SW 1271 (cell line): ENCODE measurements at places on chromosomes 3 and 15.

DNA sequence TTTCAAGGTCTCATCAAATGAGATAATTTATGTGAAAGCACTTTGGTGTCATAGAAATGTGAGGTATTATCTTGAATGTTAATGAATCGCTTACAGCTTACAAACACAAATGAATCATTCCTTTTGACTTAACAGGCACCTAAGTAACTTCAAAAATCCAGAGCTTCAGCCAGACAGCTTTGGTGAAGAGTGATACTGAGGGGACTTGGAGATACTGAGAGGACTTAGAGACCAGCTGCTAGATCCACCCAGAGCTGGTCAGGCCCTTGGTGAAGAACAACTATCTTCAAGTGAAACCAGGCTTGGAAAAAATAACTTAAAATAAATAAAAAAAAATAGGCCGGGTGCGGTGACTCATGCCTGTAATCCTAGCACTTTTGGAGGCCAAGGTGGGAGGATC is 16.2 kb upstream of the ZFYVE19 start:
- no peak for DNase-seq

- DNase-seq: peak; percentile 53
These were observed 10.7 kb downstream of the IGF1R start for GRCh38 chr15:98658831-98659699.

GRCh38 chr3:123137001-123137400 is 64.7 kb upstream of the SEC22A start:
- DNase-seq: no peak

DNA sequence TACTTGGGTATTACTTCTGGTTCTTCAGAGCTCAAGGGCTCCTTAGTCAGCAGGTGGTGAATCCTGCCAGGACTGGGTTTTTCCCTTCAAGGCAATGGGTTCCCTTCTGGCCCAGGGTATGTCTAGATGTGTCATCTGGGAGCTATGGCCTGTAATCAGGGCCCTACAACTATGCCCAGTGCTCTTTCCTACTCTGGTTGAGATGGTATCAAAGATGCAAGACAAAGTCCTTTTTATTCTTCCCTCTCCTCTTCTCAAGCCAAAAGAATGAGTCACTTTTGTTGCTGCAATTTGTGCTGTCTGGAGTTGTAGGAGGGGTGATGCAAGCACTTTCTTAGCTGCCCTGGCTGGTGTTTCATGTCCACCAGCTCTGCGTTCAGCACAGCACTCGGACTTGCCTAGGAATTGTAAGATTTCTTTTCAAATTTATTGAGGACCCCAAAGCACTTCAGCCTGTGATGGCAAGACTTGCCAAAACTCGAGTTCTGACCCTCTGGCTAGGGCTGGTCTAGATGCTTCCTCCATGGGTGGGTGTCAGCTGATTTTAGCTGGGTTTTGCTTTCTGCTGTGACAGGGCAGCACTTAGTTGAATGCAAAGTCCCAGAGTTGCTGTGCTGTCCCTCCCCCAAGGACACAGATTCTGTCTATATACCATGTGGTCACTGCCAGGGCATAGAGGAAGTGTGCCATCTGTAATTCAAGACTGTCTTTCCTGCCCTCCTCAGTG is 129.2 kb upstream of the CBLB start:
- DNase-seq: peak; percentile 38

GRCh38 chr15:69076756-69077155 is 62.3 kb downstream of the NOX5 start:
- DNase-seq: no peak

DNA sequence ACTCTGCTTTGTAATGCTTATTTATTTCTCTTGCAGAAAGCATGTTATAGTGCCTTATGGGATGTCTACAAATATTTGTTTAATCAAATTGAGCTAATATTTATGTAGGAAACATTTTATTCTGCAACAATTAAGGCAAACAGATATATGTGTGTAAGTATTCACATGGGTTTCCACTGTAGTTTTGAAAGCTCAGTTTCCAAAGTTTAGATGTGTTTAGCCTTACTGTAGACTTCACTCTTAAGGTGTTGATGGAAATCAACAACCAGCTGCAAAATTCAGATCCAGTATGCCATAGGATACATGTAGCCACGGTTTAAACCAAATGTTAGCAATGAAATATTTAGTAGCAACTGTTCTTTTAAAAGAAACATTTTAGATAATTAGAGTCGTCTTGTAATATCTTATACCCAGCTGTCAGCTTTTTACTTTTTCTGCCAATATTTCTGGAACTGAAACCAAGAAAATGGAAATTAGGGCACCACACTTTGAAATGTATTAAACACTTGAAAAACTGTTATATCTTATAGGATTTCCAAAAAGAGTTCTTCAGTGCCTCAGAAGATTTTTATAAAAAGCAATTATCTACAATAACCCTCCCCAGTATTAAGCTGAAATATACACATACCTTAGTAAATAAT is 18.5 kb downstream of the PIK3CA start:
- no peak for DNase-seq

GRCh38 chr3:37064747-37065146 is 71.4 kb downstream of the MLH1 start:
- no peak for DNase-seq

DNA sequence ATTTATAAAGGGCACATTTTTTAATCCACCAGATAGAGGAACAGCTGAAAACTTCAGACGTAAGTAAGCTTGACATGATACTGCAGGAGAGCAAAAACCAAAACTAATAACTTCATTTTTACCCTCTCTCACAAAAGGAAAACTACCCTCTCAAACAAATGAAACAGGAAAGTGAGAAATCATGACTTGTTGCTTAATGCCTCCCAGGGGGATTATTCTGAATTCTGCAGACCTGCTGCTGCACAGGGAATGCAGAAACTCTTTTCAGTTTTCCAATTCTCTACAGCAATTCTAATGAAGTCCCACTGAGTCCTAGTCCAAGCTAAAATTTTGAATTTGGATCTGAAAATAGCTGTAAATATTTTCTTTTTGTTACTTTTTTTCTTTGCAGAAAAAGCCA is 637.1 kb upstream of the CCDC54 start:
- DNase-seq: no peak

DNA sequence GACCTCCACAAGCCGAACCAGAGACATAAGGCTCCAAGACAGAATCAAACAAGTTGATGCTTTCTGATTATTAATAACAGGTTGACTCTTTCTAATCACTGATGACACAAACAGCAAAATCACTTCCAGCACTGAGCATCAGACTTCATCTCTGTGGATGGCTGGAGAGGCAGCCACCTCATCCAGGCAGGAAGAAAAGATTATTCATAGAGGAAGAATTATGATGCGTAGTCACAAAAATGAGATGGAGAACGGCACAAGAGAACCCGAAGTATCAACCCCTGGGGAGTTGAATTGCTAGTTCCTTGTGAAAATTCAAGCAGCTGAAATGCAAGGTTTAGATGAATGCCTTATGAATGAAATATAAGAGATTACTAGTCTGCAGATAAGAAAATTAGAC is 49.9 kb upstream of the LMCD1 start:
- no peak for DNase-seq

- no peak for DNase-seq
These were observed 235.8 kb upstream of the ALCAM start for GRCh38 chr3:105130911-105131310.

DNA sequence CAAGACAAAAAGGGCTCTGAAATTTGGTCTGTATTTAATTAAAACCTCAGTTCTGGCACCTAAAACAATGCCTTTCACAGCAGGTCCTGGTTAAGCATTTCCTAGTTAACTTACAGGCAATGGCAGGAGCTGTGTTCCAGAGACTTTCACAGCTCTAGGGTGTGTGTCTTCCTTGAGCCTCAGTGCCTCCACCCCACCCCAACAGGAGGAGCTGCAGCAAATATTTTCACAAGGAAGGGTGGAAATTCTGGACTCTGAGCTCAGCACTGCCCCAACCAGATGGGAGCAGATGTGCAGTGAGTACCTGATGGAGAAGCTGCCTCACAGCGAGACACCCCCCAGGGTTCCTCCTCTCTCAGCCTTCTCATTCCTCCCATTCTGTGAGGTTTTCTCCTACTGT is 106.3 kb upstream of the SPATA12 start:
- DNase-seq: no peak

- no peak for DNase-seq
These were observed 33.7 kb upstream of the IGF1R start for GRCh38 chr15:98614681-98615080.

DNA sequence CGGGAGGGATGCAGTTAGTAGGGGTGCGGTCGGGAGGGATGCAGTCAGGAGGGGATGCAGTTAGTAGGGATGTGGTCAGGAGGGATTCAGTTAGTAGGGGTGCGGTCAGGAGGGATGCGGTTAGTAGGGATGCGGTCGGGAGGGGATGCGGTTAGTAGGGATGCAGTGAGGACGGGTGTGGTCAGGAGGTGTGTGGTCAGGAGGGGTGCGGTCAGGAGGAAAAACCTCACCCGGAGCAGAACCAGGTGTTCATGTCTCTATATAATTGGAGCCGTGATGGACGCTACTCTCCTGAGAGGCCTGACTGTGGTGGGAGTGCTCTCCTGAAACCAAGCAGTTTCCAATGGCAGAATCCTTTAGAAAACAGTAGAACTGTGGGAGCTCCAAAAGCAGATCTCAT is 95.8 kb downstream of the BDH1 start:
- DNase-seq: no peak

DNA sequence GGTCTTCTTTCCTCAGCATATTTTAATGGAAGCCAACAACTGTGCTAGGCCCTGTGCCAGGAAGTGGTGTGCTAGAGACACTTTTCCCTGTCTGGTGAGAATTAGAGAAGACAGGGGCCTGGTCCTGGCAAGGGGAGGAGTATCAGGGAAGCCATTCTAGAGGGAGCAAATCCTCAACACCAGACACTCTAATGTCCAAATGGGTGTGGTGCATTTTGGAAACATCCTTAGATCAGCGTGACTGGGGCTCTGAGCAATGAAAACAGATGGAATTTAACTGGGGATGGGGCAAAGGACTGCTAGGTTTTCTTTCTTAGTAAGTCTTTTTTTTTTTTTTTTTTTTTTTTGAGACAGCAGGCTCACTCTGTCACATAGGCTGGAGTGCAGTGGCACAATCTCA is 7.7 kb upstream of the VPS18 start:
- no peak for DNase-seq

DNA sequence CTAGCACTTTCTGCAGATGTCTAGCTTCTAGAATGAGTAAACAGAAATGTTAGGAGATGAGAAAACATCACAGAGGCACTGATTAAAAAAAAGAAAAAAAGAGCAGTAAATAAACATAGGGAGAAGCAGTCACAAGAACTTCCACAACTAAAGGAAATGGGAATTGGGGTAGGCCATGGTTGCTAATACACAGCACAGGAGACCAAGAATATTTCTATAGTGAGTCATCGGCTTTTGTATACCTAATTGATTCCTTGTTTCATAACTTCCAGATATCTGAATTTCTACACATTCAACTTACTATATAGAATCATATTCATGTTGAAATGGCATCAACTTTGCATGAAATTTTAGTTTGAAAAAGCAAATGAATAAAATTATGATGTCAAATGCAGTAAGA is 47.3 kb upstream of the TCF12 start:
- peak; percentile 16 for DNase-seq

GRCh38 chr15:88014454-88015160 is 241.9 kb downstream of the NTRK3 start:
- DNase-seq: no peak

DNA sequence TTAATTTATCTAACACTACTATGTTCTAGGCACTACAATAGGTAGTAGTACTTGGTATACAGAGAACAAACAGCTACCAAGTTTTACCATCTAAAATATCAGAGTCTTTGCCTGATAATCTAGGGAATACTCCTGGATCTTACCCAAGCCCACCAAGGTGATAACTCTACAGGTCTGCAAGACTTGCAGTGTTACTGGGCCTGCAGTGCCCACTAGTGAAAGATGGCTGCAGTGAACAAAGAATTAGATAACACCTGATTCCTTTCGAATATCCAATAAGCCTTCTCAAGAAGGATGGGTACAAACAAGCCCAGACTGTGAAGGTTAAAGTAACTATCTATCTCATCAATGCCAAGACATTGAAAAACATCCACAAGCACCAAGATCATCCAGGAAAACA is 317.0 kb upstream of the DCBLD2 start:
- DNase-seq: no peak

DNA sequence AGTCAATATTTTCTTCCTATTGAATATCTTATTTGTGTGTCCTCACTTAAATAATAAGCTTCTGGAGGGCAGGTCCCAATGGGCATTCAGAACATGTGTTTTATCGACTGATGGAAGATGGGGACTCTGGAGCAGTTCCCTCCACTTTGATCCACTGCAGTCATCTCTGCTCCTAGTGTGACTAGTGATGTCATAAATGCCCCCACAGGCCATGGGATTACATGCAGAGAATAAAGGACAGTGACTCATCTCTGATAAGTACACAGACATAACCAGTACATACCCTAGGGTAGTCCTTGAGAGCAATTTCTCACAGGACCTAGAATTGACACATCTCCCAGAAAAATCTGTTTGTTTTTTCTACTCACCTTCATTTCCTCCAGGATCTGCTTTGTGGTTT is 49.4 kb upstream of the FMN1 start:
- DNase-seq: peak; percentile 26

- no peak for DNase-seq
These were observed 37.3 kb downstream of the CACNA1D start for GRCh38 chr3:53531749-53532148.

DNA sequence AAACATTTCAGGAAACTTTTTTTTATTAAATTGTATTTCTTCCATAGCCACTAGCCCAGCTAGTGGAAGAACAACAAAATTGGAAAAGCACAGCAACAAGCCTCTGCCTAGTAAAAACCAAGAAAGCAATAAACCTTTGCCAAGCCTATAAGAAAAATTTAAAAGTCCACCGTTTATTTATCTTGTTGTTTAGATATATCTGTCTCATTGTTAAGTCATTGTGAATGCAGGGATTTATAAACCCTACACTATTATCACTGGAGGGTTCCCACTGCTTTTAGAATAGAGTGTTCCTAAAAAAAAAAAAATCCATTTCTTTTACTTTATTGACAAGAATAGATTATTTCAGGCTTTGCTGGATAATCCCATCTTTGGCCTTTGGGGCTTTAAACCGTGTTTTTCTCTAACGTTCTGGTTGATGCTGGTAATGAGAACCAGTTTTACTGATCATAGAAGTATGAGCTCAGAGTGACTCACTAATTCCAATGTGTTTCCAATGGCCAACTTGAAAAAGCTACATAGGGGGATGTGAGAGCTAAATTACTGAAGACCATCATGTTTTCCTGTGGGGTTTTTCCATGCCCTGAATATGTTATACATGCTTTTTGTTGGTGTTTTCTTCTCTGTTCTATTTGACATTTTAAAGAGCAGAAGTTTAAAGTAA is 634.1 kb downstream of the RBMS3 start:
- DNase-seq: no peak
